ENCODE measurements at places on chromosomes 4 and X. TPM values are rescaled to one million over a fixed set of nuclear protein-coding genes. Genes with fewer than 3 reads are reported as not detected.

Gene ASMT
- total RNA-seq: not detected

Gene ZNF732
- 0.13 TPM for total RNA-seq

Gene NSUN7
- total RNA-seq: 6.9 TPM

Gene GNRHR
- not detected for total RNA-seq

Gene USP53
- 63.2 TPM for total RNA-seq

Gene CXCL9
- total RNA-seq: 0.89 TPM

Gene GPR101
- not detected for total RNA-seq

Gene PGRMC2
- 6.3 TPM for total RNA-seq

Gene KLB
- total RNA-seq: 0.64 TPM

Gene LGI2
- total RNA-seq: 0.91 TPM

Gene MAGEE2
- total RNA-seq: 0.22 TPM

Gene CD38
- total RNA-seq: 10.4 TPM

Gene TBC1D9
- 38.5 TPM for total RNA-seq

Gene CPE
- 53.7 TPM for total RNA-seq

Gene ETDA
- total RNA-seq: not detected

Gene TGIF2LX
- not detected for total RNA-seq

Gene OPHN1
- total RNA-seq: 16.9 TPM

Gene NDST3
- total RNA-seq: not detected

Gene DTHD1
- total RNA-seq: 6.8 TPM

Gene SMIM31
- not detected for total RNA-seq

Gene CYLC1
- not detected for total RNA-seq

Gene ZNF157
- total RNA-seq: 1.9 TPM

Gene MTCP1
- 3.5 TPM for total RNA-seq

Gene GAGE2A
- not detected for total RNA-seq

Gene F9
- not detected for total RNA-seq

Gene CT47B1
- total RNA-seq: not detected

Gene RHOXF1
- total RNA-seq: not detected

Gene SMR3B
- not detected for total RNA-seq

Gene HAND2
- total RNA-seq: 0.44 TPM

Gene UGT8
- 2.0 TPM for total RNA-seq

Gene KLHL4
- 2.4 TPM for total RNA-seq

Gene TLR6
- total RNA-seq: 10.4 TPM

Gene MAGEA9B
- total RNA-seq: not detected

Gene SPRY1
- total RNA-seq: 112 TPM

Gene CYSLTR1
- total RNA-seq: 3.5 TPM

Gene SSX3
- total RNA-seq: not detected

Gene SORBS2
- total RNA-seq: 49.8 TPM

Gene EMCN
- 49.6 TPM for total RNA-seq

Gene CSAG2
- not detected for total RNA-seq

Gene CLDN22
- not detected for total RNA-seq

Gene CXCL5
- 7.6 TPM for total RNA-seq

Gene POF1B
- total RNA-seq: 3.7 TPM

Gene HS6ST2
- total RNA-seq: 1.00 TPM

Measured in upper lobe of left lung (tissue), 6 donors.